Fibroblast of lung (primary cell): ENCODE measurements at places on chromosomes 12 and 14. TPM values are rescaled to one million over a fixed set of nuclear protein-coding genes. Genes with fewer than 3 reads are reported as not detected.

- H3K36me3 ChIP-seq = peaks cover 6% of the 10 kb centered on the region
- no peaks in the 10 kb centered on the region for H3K27me3 ChIP-seq
- H3K27ac ChIP-seq = peak overlapping the region; percentile 30
- peak; percentile 49 for DNase-seq
- peak overlapping the region; percentile 25 for H3K4me3 ChIP-seq
- peaks cover 10% of the 10 kb centered on the region for H3K4me1 ChIP-seq
Observed at GRCh38 chr12:130827432-130827831, 11.6 kb downstream of the STX2 start.

DNA sequence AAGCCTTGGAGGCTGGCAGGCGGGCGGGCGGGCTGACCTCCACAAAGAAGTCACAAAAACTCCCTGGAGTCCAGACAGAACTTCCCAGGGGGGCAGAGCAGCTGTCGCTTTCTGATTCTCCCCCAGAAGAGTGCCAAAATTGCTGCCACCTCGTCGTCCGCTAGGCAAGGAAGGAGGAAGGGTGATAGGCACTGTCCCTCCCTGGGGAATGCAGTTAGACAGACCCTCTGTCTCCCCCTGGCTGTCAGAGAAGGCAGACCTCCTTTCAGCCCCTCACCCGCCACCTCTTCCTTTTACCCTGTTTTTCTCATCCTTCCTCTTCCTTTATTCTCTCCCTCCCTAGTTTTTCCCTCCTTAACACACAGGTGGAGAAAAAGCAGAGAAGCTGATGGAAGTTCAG is 18.7 kb downstream of the GRIN2B start:
- H3K27me3 ChIP-seq = no peaks in the 10 kb centered on the region
- no peaks in the 10 kb centered on the region for H3K4me1 ChIP-seq
- no peaks in the 10 kb centered on the region for H3K36me3 ChIP-seq
- H3K27ac ChIP-seq = no peak overlapping the region

DNA sequence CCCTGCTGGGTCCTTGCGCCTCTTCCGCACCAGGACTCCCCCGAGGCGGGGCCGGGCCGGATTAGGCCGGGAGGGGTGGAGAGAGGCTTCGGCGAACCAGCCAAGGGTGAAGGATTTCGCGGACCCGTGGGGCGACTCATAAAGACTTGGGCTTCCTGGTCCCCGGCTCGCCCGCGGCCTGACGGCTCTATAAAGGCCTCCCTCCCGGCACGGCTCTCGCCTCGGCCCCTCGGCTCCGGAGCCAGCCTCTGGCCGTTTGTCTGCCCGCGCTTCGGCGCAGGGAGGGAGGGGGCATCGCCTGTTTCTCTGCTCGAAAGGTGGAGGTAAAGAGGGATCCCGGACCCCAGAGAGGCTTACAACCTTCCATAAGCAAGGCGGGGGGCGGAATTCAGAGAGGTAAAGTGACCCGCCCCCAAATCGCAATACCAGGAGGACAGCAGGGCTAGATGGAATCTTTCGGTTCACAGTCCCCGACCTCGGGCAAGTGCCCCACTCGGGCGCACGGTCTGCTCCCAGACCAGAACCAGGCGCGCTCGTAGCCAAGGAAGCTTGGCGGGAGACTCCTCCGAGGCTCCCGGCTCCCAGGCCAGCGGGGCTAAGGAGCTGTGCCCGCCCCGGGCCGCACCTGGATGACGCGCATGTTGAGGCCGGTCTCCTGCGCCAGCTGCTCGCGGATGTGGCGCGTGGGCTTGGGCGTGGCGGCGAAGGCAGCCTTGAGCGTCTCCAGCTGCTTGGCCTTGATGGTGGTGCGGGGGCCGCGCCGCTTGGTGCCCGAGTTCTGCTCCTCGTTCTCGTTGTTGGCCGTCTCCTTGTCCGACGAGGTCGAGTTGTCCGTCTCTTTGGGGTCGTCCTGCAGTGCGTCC is 3.9 kb downstream of the LHX5 start:
- H3K4me1 ChIP-seq = no peaks in the 10 kb centered on the region
- H3K27me3 ChIP-seq = peaks cover 87% of the 10 kb centered on the region
- DNase-seq = no peak
- no peaks in the 10 kb centered on the region for H3K36me3 ChIP-seq
- H3K27ac ChIP-seq = no peak overlapping the region

- peak; percentile 34 for DNase-seq
- H3K4me3 ChIP-seq = no peak overlapping the region
- H3K4me1 ChIP-seq = peaks cover 3% of the 10 kb centered on the region
- H3K27me3 ChIP-seq = no peaks in the 10 kb centered on the region
- no peak overlapping the region for H3K27ac ChIP-seq
Observed at GRCh38 chr12:89494411-89495231, 30.0 kb downstream of the GALNT4 start.

GRCh38 chr14:64971943-64972791 is at the start of gene RAB15:
RAB15 (minus strand) TSS chr14:64972336; CDS start chr14:64972076, 260 bp downstream.
- peak; percentile 29 for DNase-seq
- no peak within 1 kb of the TSS for H3K27ac ChIP-seq
- H3K4me1 ChIP-seq = no peaks in the 10 kb centered on the region
- H3K36me3 ChIP-seq = no peaks in the 10 kb centered on the region

DNA sequence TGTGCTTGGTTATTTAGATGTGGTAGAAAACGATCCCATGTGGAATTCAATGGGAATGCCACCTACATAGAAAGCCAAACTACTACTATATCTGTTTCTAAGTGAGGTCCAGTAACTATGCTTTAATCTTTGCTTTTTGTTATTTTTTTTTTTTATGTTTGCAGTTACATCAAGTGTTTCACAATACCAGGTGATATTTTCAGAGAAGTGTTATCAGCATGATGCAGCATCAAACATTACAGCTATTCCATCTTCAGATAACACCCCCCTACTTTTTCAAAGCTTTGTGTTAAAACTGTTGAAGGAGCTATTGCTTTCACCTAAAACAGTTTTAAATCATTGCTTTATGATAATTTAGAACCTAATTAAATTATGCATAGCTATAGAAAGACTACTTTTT is 163.8 kb upstream of the SLC16A7 start:
- no peaks in the 10 kb centered on the region for H3K36me3 ChIP-seq
- DNase-seq = no peak
- no peaks in the 10 kb centered on the region for H3K4me1 ChIP-seq
- no peaks in the 10 kb centered on the region for H3K27me3 ChIP-seq
- no peak overlapping the region for H3K4me3 ChIP-seq

GRCh38 chr12:3761116-3761735 is 8.3 kb upstream of the CRACR2A start:
- H3K4me3 ChIP-seq = no peak overlapping the region
- H3K27ac ChIP-seq = no peak overlapping the region
- H3K4me1 ChIP-seq = no peaks in the 10 kb centered on the region
- no peaks in the 10 kb centered on the region for H3K36me3 ChIP-seq
- DNase-seq = no peak
- no peaks in the 10 kb centered on the region for H3K27me3 ChIP-seq

GRCh38 chr12:46402941-46403718 is 30.6 kb upstream of the SLC38A2 start:
- DNase-seq = peak; percentile 68
- no peaks in the 10 kb centered on the region for H3K27me3 ChIP-seq
- no peak overlapping the region for H3K4me3 ChIP-seq
- no peaks in the 10 kb centered on the region for H3K36me3 ChIP-seq
- H3K27ac ChIP-seq = peak overlapping the region; percentile 55

The PKP2 gene
- total RNA-seq = under 0.01 TPM in 2 replicates

The SRRM4 gene
- total RNA-seq = not detected in 2 replicates

The TDP1 gene
- total RNA-seq = 11.6 and 13.7 TPM in 2 replicates

The GNPNAT1 gene
- 16.7 and 20.3 TPM in 2 replicates for total RNA-seq

The FGD4 gene
- total RNA-seq = 2.3 and 7.6 TPM in 2 replicates

The KRT6A gene
- total RNA-seq = not detected in 2 replicates

The FAM181A gene
- total RNA-seq = not detected in 2 replicates

The ARF3 gene
- total RNA-seq = 24.7 and 28.1 TPM in 2 replicates
